ENCODE measurements at places on chromosomes 3 and 15.
A peak's percentile ranks its signal among the peaks of the same experiment; 100 is the strongest.

- no peaks in the 10 kb centered on the region for H3K27me3 ChIP-seq
- H3K4me1 ChIP-seq: no peaks in the 10 kb centered on the region
- no peaks in the 10 kb centered on the region for H3K36me3 ChIP-seq
- no peak overlapping the region for H3K27ac ChIP-seq
Observed at GRCh38 chr3:52392216-52392930, 52.5 kb downstream of the SEMA3G start.

- H3K27me3 ChIP-seq: no peaks in the 10 kb centered on the region
- no peak for DNase-seq
- no peak within 1 kb of the TSS for H3K27ac ChIP-seq
- peaks cover 13% of the 10 kb centered on the region for H3K4me1 ChIP-seq
- no peaks in the 10 kb centered on the region for H3K36me3 ChIP-seq
Observed at GRCh38 chr3:48563382-48563918, at the start of gene UCN2. Gene UCN2, minus strand, starts transcription at chr3:48563781. Its CDS starts 657 bp downstream, at chr3:48563124.

- DNase-seq: no peak
- H3K27me3 ChIP-seq: no peaks in the 10 kb centered on the region
- peaks cover 48% of the 10 kb centered on the region for H3K4me1 ChIP-seq
Observed at GRCh38 chr3:187737368-187738070, 7.7 kb downstream of the BCL6 start.

GRCh38 chr3:12252889-12253288 lies 36.0 kb upstream of the PPARG start:
- no peak overlapping the region for H3K4me3 ChIP-seq
- no peak for DNase-seq
- H3K4me1 ChIP-seq: no peaks in the 10 kb centered on the region
- no peaks in the 10 kb centered on the region for H3K36me3 ChIP-seq

- H3K36me3 ChIP-seq: no peaks in the 10 kb centered on the region
- H3K27ac ChIP-seq: peak overlapping the region; percentile 23
- peaks cover 29% of the 10 kb centered on the region for H3K4me1 ChIP-seq
- DNase-seq: no peak
- peak overlapping the region; percentile 99 for H3K4me3 ChIP-seq
Observed at GRCh38 chr3:128725547-128726022, 398 bp upstream of the RAB7A start.

- H3K4me1 ChIP-seq: peaks cover 15% of the 10 kb centered on the region
- no peak overlapping the region for H3K27ac ChIP-seq
- H3K27me3 ChIP-seq: no peaks in the 10 kb centered on the region
- no peak overlapping the region for H3K4me3 ChIP-seq
- H3K36me3 ChIP-seq: no peaks in the 10 kb centered on the region
Observed at GRCh38 chr3:175335229-175335628, 476.1 kb downstream of the NAALADL2 start.

- no peak for DNase-seq
- no peaks in the 10 kb centered on the region for H3K27me3 ChIP-seq
- no peaks in the 10 kb centered on the region for H3K36me3 ChIP-seq
Observed at GRCh38 chr3:27746838-27747237, 24.7 kb upstream of the EOMES start.

GRCh38 chr3:150497956-150498355 lies 48.3 kb downstream of the SERP1 start:
- H3K4me3 ChIP-seq: no peak overlapping the region
- H3K27me3 ChIP-seq: no peaks in the 10 kb centered on the region
- H3K27ac ChIP-seq: 0 out of 2 replicates have a peak overlapping the region, but pooled peaks have one; percentile 9
- peaks cover 28% of the 10 kb centered on the region for H3K4me1 ChIP-seq
- peak; percentile 88 for DNase-seq
- H3K36me3 ChIP-seq: no peaks in the 10 kb centered on the region

- H3K27ac ChIP-seq: no peak overlapping the region
- no peaks in the 10 kb centered on the region for H3K27me3 ChIP-seq
- no peak for DNase-seq
- H3K4me3 ChIP-seq: no peak overlapping the region
- no peaks in the 10 kb centered on the region for H3K4me1 ChIP-seq
- H3K36me3 ChIP-seq: no peaks in the 10 kb centered on the region
Observed at GRCh38 chr3:64935971-64936370, 248.2 kb upstream of the ADAMTS9 start.

GRCh38 chr15:97652700-97653167 lies 307.8 kb upstream of the ARRDC4 start:
- H3K27me3 ChIP-seq: no peaks in the 10 kb centered on the region
- no peak overlapping the region for H3K4me3 ChIP-seq
- no peak overlapping the region for H3K27ac ChIP-seq
- DNase-seq: no peak
- no peaks in the 10 kb centered on the region for H3K4me1 ChIP-seq
- H3K36me3 ChIP-seq: no peaks in the 10 kb centered on the region

DNA sequence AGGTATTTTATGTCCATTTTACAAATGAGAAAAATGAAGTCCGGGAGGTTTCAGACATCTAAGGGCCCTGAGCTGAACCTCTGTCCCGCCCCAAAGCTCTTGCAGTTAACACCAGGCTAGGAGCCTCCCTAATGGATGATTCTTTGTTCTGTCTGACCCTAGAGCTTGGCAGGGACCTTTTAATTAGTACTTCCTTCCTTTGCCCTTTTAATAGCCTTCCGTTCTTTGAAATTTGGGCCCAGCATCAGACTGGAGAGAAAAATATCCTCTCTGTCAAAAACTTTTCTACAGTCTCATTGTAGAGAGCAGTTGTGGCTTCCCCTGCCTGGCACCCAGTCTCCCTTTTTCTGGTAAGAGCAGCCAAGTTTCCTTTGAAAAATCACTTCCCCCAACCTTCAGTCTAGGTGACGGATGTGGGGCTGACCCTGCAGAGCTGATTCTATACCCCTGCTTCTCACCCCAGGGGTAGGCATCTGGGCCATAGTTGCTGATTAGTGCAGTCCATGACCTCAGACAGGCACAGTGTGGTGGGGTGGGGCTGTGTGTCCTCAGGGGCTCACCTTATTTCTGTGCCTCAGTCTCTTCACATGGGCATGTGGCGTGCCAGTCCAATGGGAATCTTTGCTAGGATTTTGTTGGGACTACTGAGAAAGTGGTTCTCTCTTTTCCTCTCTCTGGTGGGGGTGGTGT lies 220.4 kb downstream of the ADAMTS9 start:
- H3K4me1 ChIP-seq: no peaks in the 10 kb centered on the region
- no peak overlapping the region for H3K4me3 ChIP-seq
- no peaks in the 10 kb centered on the region for H3K36me3 ChIP-seq
- no peak for DNase-seq
- H3K27me3 ChIP-seq: no peaks in the 10 kb centered on the region
